ENCODE measurements at places on chromosomes 1 and 21.

DNA sequence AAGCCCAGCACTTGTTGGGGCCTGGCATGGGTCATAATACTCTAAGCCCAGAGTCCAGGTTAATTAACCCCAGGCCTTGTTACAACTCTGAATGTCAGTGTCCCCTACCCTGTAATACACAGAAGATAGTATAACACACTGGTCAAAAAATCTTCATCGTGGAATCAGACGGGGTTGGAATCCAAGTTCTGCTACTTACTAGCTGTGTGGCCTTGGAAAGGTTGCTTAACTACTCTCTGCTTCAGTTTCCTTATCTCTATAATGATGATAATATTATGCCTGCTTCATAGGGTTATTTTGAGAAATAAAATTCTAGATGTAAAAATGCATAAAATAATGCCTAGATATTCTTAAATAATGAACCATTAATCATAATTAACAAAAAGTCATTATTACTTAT, 77.8 kb upstream of the CTTNBP2NL start:
- DNase-seq = no peak

GRCh38 chr1:93440272-93440671, 7.6 kb upstream of the FNBP1L start:
- no peak for DNase-seq

- DNase-seq = no peak
Measured at GRCh38 chr1:41411229-41411628, 50.0 kb downstream of the FOXO6 start.

GRCh38 chr1:58406301-58407071, 140.0 kb downstream of the OMA1 start:
- no peak for DNase-seq

DNA sequence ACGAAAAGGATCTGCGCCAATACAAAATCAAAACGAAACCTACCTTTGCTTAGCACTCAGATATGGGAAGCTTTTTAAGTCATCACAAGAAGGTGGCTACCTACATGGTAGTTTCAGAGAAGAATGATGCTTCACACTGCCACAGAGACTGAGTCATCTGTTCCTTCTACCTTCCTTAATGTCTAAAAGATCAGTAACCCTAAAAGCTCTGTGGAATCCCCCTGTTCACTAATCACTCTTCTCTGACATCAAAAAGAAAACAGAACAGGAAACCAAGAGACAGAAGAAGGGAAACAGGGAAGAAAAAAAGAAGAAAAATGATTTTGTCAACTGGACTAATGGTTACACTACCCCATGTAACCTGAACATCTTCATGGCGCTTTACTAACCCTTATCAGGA, 177.2 kb downstream of the SMYD3 start:
- no peak for DNase-seq

GRCh38 chr21:46199436-46200373, 15.4 kb upstream of the SPATC1L start:
- no peak for DNase-seq

DNA sequence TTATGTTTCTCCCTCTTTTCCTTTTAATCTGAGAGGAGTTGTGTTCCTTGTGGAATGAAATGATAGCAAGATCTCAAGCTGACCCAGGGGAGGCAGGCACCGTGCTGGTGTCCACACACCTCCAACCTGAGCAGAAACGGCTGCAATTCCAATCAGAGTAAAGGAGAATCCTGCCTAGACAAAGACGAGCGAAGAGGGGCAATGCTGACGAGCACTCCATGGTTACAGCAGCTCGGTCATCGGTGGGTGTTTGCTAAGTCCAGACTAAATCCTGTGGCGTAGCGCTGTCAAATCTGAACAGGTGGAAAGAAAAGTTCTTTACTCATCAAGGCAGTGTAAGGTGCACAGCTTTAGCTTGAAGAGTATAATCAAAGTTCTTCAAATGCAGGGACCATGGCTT, 74.8 kb downstream of the PLD5 start:
- DNase-seq = no peak

DNA sequence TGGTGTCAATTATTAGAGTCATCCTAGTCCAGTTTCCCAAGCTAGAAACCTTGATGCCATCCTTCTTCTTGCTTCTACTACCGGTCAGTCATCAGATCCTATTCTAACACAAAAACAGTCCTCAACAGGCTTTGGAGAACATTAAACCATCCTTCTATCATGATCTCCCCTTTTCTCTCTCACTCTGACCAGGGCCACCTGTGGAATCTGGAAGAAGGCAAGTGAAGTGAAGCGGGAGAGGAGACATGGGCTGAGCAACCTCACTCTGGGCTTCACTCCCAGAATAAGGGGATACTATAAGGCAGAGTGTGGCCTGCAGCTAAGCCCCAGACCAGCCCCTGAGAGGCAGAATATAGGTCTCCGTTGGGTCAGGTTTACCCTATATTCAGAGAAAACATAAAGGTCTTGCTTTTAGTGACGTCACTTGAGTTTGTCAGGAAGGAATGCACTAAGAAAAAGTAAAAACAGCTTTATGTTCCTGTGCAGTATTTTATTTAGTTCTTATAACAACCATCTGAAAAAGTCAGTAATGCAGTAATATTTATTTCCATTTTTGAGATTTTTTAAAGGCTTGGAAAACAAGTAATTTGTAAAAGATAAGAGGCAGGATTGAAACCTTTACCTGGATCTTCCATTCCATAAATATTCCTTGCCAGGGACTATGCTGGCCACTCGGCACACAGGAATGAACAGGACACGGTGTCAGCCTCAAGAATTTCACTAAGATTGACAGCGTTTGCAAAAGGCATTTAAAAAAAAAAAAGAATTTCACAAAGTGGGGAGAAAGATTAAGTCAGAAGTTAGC, 61.3 kb downstream of the NFASC start:
- DNase-seq = no peak

DNA sequence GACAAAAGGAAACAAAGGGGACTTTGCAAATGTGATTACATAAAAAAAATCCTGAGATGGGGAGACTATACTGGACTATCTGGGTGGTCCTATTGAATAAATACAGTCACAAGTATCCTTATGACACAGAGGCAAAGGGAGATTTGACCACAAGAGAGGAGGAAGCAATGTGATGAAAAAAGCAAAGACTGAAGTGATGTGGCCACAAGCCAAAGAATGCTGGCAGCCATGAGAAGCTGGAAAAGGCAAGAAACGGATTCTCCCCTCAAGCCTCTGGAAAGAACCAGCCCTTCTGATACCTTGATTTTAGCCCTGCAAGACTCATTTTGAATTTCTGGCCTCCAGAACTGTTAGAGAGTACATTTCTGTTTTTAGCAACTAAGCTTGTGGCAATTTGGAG, 36.4 kb downstream of the OLFML2B start:
- DNase-seq = no peak

- no peak for DNase-seq
Measured at GRCh38 chr1:38046333-38046883, at the start of gene POU3F1. POU3F1 (minus strand) TSS chr1:38046793; CDS start chr1:38046743, 50 bp downstream.

GRCh38 chr1:41507110-41507720, 22.7 kb upstream of the EDN2 start:
- DNase-seq = no peak

GRCh38 chr1:156281693-156282478, 739 bp downstream of the SMG5 start:
- no peak for DNase-seq

GRCh38 chr21:46226920-46227599, 1.5 kb downstream of the LSS start:
- no peak for DNase-seq

- no peak for DNase-seq
Measured at GRCh38 chr21:42563686-42564085, 50.0 kb downstream of the SLC37A1 start.

GRCh38 chr1:23187637-23188036, 19.0 kb upstream of the LUZP1 start:
- no peak for DNase-seq

GRCh38 chr1:174194461-174194860, 35.1 kb downstream of the RABGAP1L start:
- DNase-seq = no peak

DNA sequence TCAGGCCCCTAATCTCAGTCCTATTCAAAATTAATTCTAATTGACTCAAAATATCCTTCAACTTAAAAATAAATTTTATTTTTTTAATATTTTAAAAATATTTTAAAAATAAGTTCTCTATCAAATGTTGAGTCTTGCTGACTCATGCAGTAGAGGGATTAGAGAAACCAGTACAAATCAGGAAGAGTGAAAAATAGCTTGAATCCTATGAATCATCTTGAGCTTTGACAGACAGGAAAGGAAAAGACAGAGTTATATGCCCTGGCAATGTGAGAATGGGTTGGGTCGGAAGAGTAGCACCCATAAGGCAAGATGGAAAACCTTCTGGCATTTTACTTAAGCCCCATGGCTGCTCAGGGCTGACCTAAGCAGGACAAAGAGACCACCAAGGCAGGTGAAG, 346.6 kb upstream of the RUNX1 start:
- no peak for DNase-seq

DNA sequence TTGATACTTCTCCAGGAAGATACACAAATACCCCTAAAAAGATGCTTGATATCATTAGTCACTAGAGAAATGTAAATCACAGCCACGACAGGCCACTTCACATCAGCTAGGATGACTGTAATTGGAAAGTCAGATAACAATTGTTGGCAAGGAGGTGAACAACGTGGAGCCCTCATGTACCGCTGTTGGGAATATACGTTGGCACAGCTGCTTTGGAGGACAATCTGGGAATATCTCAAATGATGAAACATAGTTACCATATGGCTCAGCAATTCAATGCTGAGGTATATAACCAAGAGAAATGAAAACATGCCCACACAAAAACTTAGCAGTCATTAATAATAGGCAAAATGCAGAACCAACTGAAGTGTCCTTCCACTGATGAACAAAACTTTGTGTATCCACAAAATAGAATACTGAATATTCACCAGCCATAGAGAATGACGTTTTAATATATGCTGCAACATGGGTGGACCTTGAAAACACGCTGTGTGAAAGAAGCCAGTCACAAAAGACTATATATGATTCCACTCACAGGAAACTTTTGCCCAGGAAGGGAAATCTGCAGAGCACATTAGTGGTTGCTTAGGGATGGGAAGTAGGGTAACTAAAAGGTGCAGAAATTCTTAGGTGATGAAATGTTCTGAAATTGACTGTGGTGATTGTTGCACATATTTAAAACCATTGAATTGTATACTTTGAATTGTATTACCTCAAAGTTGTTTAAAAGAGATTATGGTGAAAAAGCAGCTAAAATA, 95.4 kb downstream of the AHCTF1 start:
- DNase-seq = no peak

GRCh38 chr1:113129529-113130185, 56.7 kb downstream of the LRIG2 start:
- no peak for DNase-seq

- no peak for DNase-seq
Measured at GRCh38 chr21:44329086-44329889, 9.9 kb downstream of the CFAP410 start.

- DNase-seq = no peak
Measured at GRCh38 chr1:19441048-19441780, 44.1 kb downstream of the CAPZB start.

GRCh38 chr1:228090613-228091081, 8.1 kb downstream of the ARF1 start:
- DNase-seq = peak; percentile 58

GRCh38 chr1:19405195-19405760, 80.1 kb downstream of the CAPZB start:
- DNase-seq = no peak

- no peak for DNase-seq
Measured at GRCh38 chr1:155002464-155003226, at the start of gene ZBTB7B. ZBTB7B (plus strand) TSS chr1:155002802; CDS start chr1:155014661, 11,859 bp downstream.

GRCh38 chr1:3417082-3417739, 37.3 kb upstream of the ARHGEF16 start:
- DNase-seq = no peak

- no peak for DNase-seq
Measured at GRCh38 chr1:62245201-62245600, 50.6 kb downstream of the L1TD1 start.

GRCh38 chr1:184161071-184161698, 109.7 kb downstream of the TSEN15 start:
- DNase-seq = no peak

GRCh38 chr1:162230096-162230495, 146.6 kb downstream of the SPATA46 start:
- DNase-seq = no peak

GRCh38 chr1:156941675-156942074, 21.2 kb downstream of the LRRC71 start:
- DNase-seq = no peak

DNA sequence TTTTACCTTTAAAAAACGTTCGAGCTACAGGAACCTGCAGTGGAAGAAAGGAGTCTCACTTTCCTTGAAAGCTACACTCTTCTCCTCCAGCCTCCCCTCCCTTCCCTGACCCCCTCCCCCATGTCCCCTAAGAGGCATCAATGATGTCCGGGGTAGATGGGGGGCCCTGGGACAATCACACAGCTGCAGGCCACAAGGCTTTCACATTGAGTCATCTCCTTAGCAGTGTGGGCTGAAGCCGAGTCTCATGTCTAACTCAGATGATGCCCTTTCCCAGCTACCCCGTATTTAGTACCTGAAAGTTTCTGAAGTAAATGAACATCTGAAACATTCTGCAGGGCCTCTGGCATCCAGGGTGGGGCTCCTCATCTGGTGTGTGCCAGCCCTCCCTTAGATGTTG, 6.3 kb upstream of the GPR25 start:
- DNase-seq = no peak

DNA sequence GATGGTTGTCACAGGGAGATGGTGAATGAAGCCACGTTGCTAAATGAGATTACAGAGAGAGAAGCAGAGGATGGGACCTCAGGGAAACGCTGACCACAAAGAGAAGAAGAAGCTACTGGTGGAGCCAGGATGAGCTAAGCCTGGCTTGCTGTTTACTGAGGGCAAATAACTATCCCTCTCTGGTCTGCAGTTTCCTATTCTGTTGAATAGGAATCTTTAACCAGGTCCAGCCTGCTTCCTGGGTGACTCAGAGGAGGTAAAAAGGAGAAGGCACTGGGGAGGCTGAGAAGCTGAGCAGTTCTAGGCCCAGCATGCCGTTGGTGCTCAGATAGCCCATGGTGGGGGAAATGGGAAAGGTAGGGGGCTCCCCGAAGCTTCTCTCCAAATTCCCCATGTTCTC, 29.6 kb downstream of the DMBX1 start:
- DNase-seq = no peak

Data from ascending aorta (tissue), 2 donors.